ENCODE measurements at places on chromosomes 4 and X.

DNA sequence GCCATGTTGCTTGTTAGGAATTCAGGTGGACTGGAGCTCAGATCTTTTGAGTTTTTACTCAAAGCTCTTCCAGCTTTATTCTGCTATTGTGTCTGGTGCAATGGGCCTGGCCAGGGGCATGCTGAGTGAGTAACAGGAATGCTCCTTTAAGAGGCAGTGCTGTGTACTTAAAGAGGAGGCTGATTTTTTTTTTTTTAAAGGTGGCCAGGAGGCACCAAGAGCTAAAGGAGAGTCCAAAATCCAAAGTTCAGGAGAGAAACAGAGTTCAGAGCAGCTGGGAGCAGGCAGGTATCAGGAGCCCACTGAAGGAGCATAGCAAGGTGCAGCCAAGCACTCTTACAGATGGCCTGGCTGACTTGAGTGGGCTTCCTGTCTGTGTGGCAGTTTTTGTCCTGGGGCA lies 178.7 kb downstream of the FMR1NB start:
- H3K27me3 ChIP-seq = no peaks in the 10 kb centered on the region
- H3K36me3 ChIP-seq = no peaks in the 10 kb centered on the region
- no peaks in the 10 kb centered on the region for H3K4me1 ChIP-seq
- DNase-seq = no peak
- no peak overlapping the region for H3K4me3 ChIP-seq
- H3K27ac ChIP-seq = no peak overlapping the region

DNA sequence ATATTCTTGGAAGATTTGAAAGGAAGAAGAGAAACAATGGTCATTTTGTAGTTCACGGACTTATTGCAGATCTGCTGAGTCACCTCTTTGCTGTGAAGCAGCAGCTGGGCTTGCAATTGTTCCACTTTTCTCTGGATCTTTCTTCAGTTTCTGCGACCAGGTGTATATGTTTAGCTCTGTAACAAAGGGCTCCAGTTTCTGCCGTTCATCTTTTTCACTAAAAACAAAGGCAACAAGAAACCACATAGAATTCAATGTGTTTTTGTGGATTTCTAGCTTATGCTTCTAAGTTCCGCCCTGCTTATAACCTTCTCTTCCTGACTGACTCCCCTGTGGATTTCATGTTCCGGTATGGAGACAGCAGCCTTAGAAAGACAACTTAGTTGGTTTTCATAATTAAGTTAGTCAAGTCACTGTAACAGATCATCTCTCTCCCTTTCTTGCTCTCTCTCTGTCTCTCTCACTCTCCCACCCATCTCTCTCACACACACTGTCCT lies 121.6 kb upstream of the EPHA5 start:
- H3K27ac ChIP-seq = no peak overlapping the region
- no peaks in the 10 kb centered on the region for H3K36me3 ChIP-seq
- DNase-seq = no peak
- H3K4me3 ChIP-seq = no peak overlapping the region
- no peaks in the 10 kb centered on the region for H3K27me3 ChIP-seq

DNA sequence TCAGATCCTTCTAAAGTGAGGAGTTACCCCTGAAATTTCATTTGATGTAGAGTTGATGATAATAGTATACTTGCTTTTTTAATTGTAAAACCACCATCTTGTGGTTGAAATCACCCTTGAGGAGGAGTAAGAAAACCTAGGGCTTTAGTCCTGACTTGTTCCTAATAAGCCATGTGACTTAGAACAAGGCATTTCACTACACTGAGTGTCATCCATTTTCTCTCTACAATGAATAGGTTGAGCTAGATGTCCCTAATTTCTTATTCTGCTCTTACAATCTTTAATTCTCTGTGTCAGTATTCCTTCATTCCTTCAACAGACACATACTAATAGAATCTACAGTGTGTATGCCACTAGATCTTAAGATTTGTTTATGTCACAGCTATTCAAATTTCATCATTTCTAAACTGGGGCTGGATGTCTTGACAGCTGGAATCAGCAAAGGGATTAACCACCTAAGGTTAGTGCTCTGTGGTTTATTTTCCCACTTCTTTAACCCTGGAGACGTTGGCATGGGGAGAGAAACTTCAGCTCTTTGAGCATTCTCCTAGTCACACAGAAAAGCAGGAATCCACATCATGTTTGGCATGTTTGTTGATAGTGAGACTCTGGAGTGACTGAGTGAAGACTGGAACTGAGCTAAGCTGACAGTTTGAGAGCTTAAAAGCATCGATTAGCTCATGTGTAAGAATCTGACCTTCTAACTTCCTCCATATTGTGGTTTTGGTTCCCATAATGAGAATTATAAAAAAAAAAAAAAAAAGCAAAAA lies 246.3 kb downstream of the NDST4 start:
- no peak overlapping the region for H3K4me3 ChIP-seq
- DNase-seq = no peak
- no peak overlapping the region for H3K27ac ChIP-seq
- no peaks in the 10 kb centered on the region for H3K27me3 ChIP-seq
- H3K4me1 ChIP-seq = no peaks in the 10 kb centered on the region

DNA sequence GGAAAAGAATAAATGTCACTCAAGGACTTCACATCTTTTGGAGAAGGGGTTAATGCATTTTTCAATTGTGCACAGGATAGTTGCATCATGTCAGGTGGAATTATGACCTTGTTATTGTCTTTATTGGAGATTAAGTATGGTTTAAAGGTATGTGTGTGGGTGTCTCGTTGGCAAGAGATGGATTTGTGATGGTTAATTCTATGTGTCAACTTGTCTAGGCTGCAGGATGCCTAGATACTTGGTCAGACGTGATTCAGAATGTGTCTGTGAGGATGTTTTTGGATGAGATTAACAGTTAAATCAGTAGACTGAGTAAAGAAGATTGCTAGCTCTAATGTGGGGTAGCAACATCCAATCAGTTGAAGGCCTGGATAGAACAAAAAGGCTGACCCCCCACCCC lies 42.2 kb upstream of the HSD17B10 start:
- no peak overlapping the region for H3K4me3 ChIP-seq
- no peaks in the 10 kb centered on the region for H3K36me3 ChIP-seq
- no peak for DNase-seq
- H3K27ac ChIP-seq = no peak overlapping the region

- no peaks in the 10 kb centered on the region for H3K4me1 ChIP-seq
- H3K27me3 ChIP-seq = no peaks in the 10 kb centered on the region
- H3K36me3 ChIP-seq = no peaks in the 10 kb centered on the region
- no peak overlapping the region for H3K4me3 ChIP-seq
- peak; percentile 43 for DNase-seq
These were observed 148.5 kb upstream of the PJA1 start for GRCh38 chrX:69313617-69314290.

DNA sequence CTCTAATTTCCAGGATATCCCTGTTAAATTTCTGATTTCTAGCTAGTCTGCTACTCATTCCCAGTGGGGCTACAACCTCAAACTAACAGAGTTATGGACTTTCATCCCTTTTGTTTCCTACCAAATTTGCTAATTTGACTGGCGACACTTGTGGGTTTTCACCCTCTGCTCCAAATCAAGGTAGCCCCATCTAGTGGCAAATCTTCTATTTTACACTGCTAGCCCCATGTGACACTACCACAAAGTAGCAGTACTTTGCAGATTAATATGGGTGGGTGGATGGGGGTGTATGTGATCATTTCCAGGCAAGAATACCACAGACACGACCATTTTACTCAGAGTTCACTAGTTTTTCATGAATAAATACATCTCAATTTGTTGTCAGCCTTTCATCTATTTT lies 150.3 kb downstream of the MSL3 start:
- H3K27ac ChIP-seq = no peak overlapping the region
- H3K27me3 ChIP-seq = no peaks in the 10 kb centered on the region
- H3K4me1 ChIP-seq = no peaks in the 10 kb centered on the region
- no peak overlapping the region for H3K4me3 ChIP-seq
- no peaks in the 10 kb centered on the region for H3K36me3 ChIP-seq

GRCh38 chr4:188012426-188012945 lies 16.9 kb downstream of the ZFP42 start:
- no peaks in the 10 kb centered on the region for H3K4me1 ChIP-seq
- no peaks in the 10 kb centered on the region for H3K36me3 ChIP-seq
- H3K27ac ChIP-seq = no peak overlapping the region

GRCh38 chr4:71198958-71199357 lies 139.9 kb upstream of the SLC4A4 start:
- H3K4me3 ChIP-seq = no peak overlapping the region
- H3K27ac ChIP-seq = no peak overlapping the region
- DNase-seq = no peak
- H3K27me3 ChIP-seq = peaks cover 7% of the 10 kb centered on the region
- peaks cover 16% of the 10 kb centered on the region for H3K4me1 ChIP-seq
- no peaks in the 10 kb centered on the region for H3K36me3 ChIP-seq

DNA sequence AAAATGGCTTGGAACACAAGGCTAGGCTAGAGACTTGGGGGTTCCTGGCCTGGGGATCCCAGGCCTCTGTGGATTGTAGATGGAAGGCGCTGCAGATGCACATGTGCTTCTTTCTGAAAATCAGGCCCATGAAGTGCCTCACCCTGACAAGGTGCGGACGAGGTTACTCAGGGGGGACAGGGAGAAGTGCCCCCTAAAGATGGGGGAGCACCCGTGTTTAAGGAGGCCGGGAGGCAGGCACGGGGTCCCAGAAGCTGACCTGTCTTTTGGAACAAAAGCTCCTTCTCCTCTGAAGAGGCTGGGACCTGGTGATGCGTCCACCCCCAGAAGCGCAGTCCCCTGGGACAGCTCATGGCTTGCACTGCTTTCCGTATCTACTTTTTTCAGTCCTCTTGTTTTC lies 2.4 kb downstream of the PDZD4 start:
- DNase-seq = no peak
- no peak overlapping the region for H3K27ac ChIP-seq
- no peaks in the 10 kb centered on the region for H3K27me3 ChIP-seq
- peak overlapping the region; percentile 83 for H3K4me3 ChIP-seq

- H3K27me3 ChIP-seq = no peaks in the 10 kb centered on the region
- no peak overlapping the region for H3K4me3 ChIP-seq
- DNase-seq = no peak
These were observed 148.7 kb downstream of the FSTL5 start for GRCh38 chr4:162015090-162015489.

GRCh38 chr4:184688447-184688846 lies 38.9 kb downstream of the PRIMPOL start:
- no peak overlapping the region for H3K27ac ChIP-seq
- no peak overlapping the region for H3K4me3 ChIP-seq
- peak; percentile 88 for DNase-seq
- H3K27me3 ChIP-seq = no peaks in the 10 kb centered on the region

DNA sequence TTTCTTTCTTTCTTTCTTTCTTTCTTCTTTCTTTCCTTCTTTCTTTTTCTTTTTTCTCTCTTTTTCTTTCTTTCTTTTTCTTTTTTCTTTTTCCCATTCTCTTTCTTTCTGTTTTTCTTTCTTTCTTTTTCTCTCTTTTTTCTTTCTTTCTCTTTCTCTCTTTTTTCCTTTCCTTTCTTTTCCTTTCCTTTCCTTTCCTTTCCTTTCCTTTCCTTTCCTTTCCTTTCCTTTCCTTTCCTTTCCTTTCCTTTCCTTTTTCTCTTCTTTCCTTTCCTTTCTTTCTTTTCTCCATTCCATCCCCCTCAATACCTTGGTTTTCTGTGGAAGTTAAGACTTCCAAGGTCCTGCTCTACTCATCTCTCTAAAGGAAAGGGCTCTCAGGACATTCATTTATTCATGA lies 102.8 kb upstream of the CLNK start:
- DNase-seq = no peak
- H3K27ac ChIP-seq = no peak overlapping the region
- H3K36me3 ChIP-seq = no peaks in the 10 kb centered on the region
- H3K4me1 ChIP-seq = no peaks in the 10 kb centered on the region

Measured in endodermal cell (in vitro differentiated cells).